ENCODE measurements at places on chromosomes 4 and X. TPM values are rescaled to one million over a fixed set of nuclear protein-coding genes. Genes with fewer than 3 reads are reported as not detected.

The ABCE1 gene
- total RNA-seq, result 62.7 TPM

DNA sequence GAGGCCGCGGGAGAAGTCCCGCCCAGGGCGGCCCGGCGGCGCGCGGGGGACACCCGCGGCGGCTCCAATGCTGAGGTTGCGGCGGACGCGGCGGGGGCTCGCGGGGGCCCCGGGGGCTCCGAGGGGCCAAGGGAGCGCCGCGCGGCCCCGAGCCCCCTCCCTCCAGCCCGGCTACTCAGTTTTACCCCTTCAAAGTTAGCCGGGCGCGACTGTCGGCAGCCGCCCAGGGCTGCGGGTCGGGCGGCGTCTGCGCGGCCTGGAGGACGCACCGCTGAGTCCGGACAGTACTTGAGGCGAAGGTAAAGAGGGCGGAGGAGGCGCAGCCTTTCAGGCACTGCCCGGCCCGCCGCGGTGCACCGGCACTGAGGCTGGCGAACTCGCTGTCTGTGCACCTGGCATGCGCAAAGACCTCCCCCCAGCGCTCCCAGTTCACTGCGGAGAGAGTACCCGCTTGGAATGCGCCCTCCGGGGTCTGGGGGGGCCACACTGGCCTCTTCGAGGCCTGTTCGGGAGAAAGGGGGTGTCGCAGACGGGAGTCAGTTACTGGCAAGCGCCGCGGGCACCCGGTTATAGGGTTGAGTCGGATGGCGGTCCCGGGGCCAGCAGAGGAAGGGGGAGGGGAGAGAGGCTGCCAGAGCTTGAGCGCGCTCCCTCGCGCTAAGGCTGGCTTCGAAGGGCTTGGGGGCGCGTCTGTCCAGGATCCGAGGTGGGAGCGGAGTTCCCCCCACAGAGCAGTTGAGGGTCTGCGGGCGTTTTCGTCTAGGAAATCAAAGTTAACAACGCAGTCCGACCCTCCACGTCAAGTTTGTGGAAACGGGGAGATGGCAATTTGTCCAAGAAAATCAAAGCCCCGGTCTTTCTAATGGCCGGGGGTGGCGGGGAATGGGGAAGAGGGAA, 1.1 kb downstream of the PCDH19 start:
- H3K4me1 ChIP-seq, result no peaks in the 10 kb centered on the region
- no peaks in the 10 kb centered on the region for H3K36me3 ChIP-seq
- no peak for DNase-seq
- peaks cover 11% of the 10 kb centered on the region for H3K27me3 ChIP-seq
- no peak overlapping the region for H3K27ac ChIP-seq

GRCh38 chrX:150504397-150505182, 63.8 kb upstream of the MTM1 start:
- no peaks in the 10 kb centered on the region for H3K27me3 ChIP-seq
- no peak for DNase-seq
- no peaks in the 10 kb centered on the region for H3K4me1 ChIP-seq
- H3K4me3 ChIP-seq, result no peak overlapping the region

The GAGE1 gene
- not detected for total RNA-seq

- no peaks in the 10 kb centered on the region for H3K4me1 ChIP-seq
- no peak for DNase-seq
- no peak overlapping the region for H3K27ac ChIP-seq
- H3K36me3 ChIP-seq, result no peaks in the 10 kb centered on the region
Observed at GRCh38 chr4:174948826-174949225, 30.7 kb downstream of the ADAM29 start.

DNA sequence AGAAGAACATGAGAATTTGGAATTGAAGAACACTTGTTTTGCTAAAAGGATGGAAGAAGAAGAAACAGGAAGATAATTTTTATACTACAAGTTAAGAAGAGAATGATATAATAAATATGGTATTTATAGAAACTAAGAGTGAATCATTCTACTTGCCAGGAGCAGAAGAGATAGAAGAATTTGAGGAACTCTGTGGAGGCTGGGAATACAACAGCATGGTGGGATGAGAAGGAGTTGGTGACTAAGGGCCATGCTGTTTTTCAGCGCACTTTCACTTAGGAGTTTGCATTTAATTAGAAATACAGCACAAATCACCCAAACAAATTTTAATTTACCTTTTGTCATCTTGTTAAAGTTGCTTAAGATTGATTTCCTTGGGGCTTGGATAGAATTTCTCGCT, 20.5 kb downstream of the HADH start:
- no peak overlapping the region for H3K4me3 ChIP-seq
- no peaks in the 10 kb centered on the region for H3K4me1 ChIP-seq
- no peak for DNase-seq
- H3K36me3 ChIP-seq, result peaks cover 6% of the 10 kb centered on the region

The PF4V1 gene
- not detected for total RNA-seq

GRCh38 chrX:2697741-2698299, 6.7 kb downstream of the CD99 start:
- H3K4me1 ChIP-seq, result peaks cover 19% of the 10 kb centered on the region
- no peak for DNase-seq
- no peaks in the 10 kb centered on the region for H3K27me3 ChIP-seq
- peak overlapping the region; percentile 16 for H3K4me3 ChIP-seq
- no peaks in the 10 kb centered on the region for H3K36me3 ChIP-seq

DNA sequence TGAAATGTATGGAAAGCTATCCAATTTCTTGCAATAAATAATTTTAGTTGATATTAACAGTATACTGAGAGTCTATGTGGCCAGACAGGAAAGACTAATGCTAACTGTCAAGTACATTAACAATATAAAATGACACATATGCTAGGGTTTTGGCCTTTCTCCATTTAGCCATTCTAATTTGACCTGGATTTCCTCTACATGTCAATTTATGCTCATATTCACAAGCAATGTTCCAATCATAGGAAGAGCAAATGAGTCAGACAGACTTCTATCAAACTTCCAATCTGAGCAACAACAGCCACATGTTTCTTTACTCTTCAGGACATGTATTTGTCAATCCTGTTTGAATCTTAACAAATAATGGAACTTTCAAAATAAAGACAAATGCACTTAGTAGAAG, 53.6 kb downstream of the CORIN start:
- no peaks in the 10 kb centered on the region for H3K4me1 ChIP-seq
- no peak for DNase-seq
- H3K4me3 ChIP-seq, result no peak overlapping the region
- no peak overlapping the region for H3K27ac ChIP-seq
- peaks cover 2% of the 10 kb centered on the region for H3K27me3 ChIP-seq

The MAGEA1 gene
- not detected for total RNA-seq

GRCh38 chr4:159144112-159144694, 41.3 kb downstream of the RAPGEF2 start:
- no peaks in the 10 kb centered on the region for H3K27me3 ChIP-seq
- no peaks in the 10 kb centered on the region for H3K36me3 ChIP-seq
- DNase-seq, result no peak
- H3K27ac ChIP-seq, result no peak overlapping the region

DNA sequence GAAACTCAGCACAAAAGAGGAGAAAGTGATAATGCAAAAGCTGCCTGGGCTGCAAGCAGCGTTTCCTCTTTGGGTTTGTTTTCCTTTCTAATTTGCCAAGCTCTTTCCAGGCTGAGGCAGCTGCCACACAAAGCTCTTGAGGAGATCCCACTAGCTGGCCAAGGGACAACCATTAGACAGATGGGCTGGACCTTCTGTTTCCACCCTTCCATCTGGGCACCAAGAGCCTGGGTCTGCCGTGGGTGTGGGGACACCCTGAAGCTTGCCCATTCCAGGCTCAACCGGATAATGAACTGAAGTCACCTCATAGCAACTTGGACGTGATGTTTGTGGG, 194.6 kb upstream of the C1QTNF7 start:
- H3K4me1 ChIP-seq, result peaks cover 12% of the 10 kb centered on the region
- peak overlapping the region; percentile 17 for H3K4me3 ChIP-seq
- H3K36me3 ChIP-seq, result no peaks in the 10 kb centered on the region

- H3K4me3 ChIP-seq, result peak overlapping the region; percentile 32
- no peak overlapping the region for H3K27ac ChIP-seq
- H3K27me3 ChIP-seq, result no peaks in the 10 kb centered on the region
- no peaks in the 10 kb centered on the region for H3K4me1 ChIP-seq
- DNase-seq, result peak; percentile 16
Observed at GRCh38 chr4:108512615-108513505, 107.5 kb upstream of the RPL34 start.

DNA sequence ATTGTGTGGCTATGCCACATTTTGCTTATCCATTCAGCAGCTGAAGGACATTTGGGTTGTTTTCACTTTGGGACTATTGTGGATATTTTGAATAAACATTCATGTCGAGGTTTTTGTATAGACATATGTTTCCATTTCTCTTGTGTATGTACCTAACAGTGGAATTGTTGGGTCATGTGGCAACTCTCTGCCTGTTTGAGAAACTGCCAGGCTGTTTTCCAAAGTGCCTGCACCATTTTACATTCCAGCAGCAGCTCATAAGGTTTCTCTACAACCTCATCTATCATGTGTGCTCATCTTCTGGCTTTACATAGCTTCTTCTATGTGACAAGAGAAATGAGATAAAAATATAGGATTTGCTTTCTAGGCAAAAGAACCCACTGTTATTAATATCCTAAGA, 29.5 kb upstream of the TSPAN5 start:
- H3K4me1 ChIP-seq, result peaks cover 12% of the 10 kb centered on the region
- H3K27me3 ChIP-seq, result no peaks in the 10 kb centered on the region
- no peaks in the 10 kb centered on the region for H3K36me3 ChIP-seq
- DNase-seq, result no peak

DNA sequence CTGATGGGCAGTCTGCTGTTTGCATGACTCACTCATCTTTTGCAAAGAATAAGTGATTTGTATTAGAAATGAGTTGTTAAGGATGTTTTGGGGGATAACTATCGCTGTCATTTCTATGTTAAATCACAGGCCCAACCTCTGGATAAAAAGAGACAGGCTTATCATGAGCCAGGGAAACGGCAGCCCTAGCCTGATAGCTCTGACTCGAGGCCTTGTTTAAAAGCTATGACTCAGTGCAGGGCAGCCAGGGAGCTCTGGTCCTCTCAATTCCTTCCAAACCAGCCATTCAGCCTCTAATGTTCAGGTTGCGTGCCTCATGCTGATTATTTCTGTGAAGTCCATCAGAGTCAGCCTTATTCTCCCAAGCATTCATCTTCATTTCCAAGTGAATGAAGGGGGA, 305.9 kb upstream of the HAND2 start:
- no peaks in the 10 kb centered on the region for H3K4me1 ChIP-seq
- no peaks in the 10 kb centered on the region for H3K36me3 ChIP-seq
- H3K4me3 ChIP-seq, result no peak overlapping the region
- no peak overlapping the region for H3K27ac ChIP-seq

DNA sequence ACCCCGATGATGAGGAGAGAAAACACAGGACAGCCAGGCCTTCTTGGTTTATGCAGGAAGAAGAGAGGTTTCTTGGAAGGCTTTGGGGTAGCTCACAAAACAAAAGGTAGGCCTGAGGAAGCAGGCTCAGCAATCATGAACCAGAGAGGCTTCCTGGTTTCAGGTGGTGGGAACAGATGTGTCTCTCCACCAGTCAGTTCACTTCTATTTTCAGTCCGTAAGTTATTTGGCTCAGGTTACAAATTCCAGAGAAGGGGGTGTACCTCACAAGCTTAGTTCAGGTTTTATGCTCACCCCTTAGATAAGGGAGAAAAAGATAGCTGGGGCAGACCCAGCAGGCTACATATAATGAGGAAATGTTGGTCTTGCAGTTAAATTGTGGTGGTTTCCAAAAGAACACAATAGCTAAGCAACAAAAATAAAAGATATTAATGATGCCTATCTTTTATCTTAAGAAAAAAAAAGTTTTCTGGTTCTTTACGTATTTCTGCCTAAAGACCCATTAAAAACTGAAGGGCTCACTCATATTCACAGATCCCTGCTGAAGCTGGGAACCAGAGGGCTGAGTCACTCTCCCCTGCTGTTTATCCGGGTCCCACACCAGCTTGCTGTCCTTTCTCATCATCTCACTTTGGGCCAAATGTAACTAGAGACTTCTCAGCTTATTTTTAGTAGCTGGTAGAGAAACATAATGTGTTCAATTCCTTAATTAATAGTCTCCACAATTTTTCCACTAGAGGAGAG, 177.0 kb downstream of the CAMK2D start:
- DNase-seq, result no peak
- no peaks in the 10 kb centered on the region for H3K27me3 ChIP-seq
- H3K36me3 ChIP-seq, result no peaks in the 10 kb centered on the region
- H3K4me3 ChIP-seq, result no peak overlapping the region

GRCh38 chr4:30620711-30621110, 99.5 kb upstream of the PCDH7 start:
- no peaks in the 10 kb centered on the region for H3K36me3 ChIP-seq
- H3K4me1 ChIP-seq, result no peaks in the 10 kb centered on the region
- H3K27me3 ChIP-seq, result no peaks in the 10 kb centered on the region
- no peak for DNase-seq
- H3K27ac ChIP-seq, result no peak overlapping the region

DNA sequence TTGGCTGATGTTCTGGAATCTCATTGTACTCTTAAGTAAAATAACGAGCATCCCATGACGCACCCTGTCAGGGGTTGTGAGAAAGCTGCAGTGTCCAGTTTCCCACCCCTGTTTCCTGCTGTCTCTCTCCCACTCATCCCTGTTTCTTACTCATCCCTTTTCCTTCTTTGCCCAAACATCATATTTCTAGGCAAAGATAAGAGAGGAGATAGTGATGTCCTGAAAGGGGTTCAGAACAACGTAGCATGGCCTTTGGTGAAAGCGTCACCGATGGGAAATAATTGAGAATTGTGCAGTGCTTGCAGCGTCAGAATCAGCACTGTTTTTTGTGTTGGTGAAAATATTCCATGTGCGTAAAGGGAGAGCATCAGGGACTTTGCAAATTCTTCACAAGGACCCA, 23.5 kb upstream of the TMEM165 start:
- H3K27ac ChIP-seq, result no peak overlapping the region
- H3K4me3 ChIP-seq, result no peak overlapping the region
- H3K27me3 ChIP-seq, result no peaks in the 10 kb centered on the region
- H3K4me1 ChIP-seq, result no peaks in the 10 kb centered on the region

- H3K4me3 ChIP-seq, result no peak overlapping the region
- no peak for DNase-seq
- peaks cover 31% of the 10 kb centered on the region for H3K27me3 ChIP-seq
- peaks cover 16% of the 10 kb centered on the region for H3K4me1 ChIP-seq
Observed at GRCh38 chr4:169272265-169272886, 1.6 kb upstream of the SH3RF1 start.

DNA sequence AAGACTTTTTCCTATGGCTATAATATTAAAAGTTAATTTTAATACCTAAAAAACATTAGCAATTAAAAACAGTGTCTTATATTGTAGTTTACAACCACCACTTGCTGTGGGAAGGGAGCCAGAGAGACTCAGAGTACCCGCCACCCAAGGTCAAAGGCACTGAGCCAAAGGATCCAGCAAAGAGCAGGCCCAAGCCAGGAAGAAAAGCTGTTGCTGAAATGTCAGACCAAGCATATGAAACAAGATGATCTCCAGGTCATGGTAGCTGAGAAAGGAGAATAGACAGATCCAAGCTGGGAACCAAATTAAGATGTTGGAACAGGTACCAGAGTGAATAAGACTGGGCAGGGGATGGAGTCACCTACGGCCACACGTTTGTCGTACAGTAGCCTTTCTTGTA, 18.8 kb upstream of the ATOH1 start:
- no peak overlapping the region for H3K27ac ChIP-seq
- H3K4me1 ChIP-seq, result no peaks in the 10 kb centered on the region
- no peak overlapping the region for H3K4me3 ChIP-seq
- DNase-seq, result no peak
- no peaks in the 10 kb centered on the region for H3K27me3 ChIP-seq

The NBDY gene
- 33.8 TPM for total RNA-seq

GRCh38 chr4:153494562-153494961, 28.4 kb downstream of the TMEM131L start:
- H3K4me3 ChIP-seq, result no peak overlapping the region
- no peaks in the 10 kb centered on the region for H3K36me3 ChIP-seq
- peaks cover 83% of the 10 kb centered on the region for H3K4me1 ChIP-seq
- no peak for DNase-seq
- H3K27me3 ChIP-seq, result no peaks in the 10 kb centered on the region

GRCh38 chrX:41014776-41015360, 70.4 kb upstream of the USP9X start:
- no peaks in the 10 kb centered on the region for H3K4me1 ChIP-seq
- no peaks in the 10 kb centered on the region for H3K36me3 ChIP-seq
- no peaks in the 10 kb centered on the region for H3K27me3 ChIP-seq
- no peak overlapping the region for H3K27ac ChIP-seq
- no peak overlapping the region for H3K4me3 ChIP-seq
